ENCODE measurements at places on chromosomes 7 and 10.
A peak's percentile ranks its signal among the peaks of the same experiment; 100 is the strongest.

DNA sequence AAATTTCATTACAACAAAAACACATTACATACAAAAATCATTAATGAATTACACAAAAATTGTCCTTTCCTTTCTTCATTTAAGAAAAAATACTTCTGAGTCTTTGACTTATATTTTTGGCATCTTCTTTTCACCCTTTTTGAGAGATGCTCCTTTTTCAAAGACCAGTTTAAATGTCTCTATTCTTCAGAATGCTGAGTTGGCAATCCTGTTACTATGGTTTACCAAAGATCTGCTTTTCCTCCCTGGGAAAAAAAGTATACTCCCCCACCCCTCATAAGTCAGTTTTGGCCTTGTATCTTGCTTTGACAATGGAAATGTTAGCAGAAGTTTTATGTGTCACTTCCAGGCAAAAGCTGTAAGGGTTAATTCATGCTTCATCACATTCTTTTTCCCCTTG is 198.4 kb upstream of the GRM3 start:
- DNase-seq: no peak

- DNase-seq: no peak
Measured at GRCh38 chr7:78499283-78499682, 700.7 kb downstream of the PHTF2 start.

DNA sequence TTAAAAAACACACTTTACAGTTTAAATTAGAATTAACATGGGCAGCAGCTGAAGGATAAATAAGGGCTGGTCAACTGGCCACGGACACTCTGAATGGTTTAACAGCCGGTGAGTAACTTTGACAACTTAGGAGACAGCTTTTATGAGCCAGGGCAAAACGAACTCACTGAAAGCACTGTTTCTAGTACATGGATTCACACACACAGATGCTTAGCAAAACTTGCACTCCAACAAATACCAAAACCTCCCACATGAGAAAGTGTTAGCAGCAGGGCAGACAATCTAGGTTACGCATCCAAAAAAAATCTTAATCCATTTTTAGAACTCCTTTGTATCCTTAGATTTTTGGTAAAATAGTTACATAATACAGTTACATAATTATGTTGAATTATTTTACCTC is 486.4 kb downstream of the PHTF2 start:
- no peak for DNase-seq

DNA sequence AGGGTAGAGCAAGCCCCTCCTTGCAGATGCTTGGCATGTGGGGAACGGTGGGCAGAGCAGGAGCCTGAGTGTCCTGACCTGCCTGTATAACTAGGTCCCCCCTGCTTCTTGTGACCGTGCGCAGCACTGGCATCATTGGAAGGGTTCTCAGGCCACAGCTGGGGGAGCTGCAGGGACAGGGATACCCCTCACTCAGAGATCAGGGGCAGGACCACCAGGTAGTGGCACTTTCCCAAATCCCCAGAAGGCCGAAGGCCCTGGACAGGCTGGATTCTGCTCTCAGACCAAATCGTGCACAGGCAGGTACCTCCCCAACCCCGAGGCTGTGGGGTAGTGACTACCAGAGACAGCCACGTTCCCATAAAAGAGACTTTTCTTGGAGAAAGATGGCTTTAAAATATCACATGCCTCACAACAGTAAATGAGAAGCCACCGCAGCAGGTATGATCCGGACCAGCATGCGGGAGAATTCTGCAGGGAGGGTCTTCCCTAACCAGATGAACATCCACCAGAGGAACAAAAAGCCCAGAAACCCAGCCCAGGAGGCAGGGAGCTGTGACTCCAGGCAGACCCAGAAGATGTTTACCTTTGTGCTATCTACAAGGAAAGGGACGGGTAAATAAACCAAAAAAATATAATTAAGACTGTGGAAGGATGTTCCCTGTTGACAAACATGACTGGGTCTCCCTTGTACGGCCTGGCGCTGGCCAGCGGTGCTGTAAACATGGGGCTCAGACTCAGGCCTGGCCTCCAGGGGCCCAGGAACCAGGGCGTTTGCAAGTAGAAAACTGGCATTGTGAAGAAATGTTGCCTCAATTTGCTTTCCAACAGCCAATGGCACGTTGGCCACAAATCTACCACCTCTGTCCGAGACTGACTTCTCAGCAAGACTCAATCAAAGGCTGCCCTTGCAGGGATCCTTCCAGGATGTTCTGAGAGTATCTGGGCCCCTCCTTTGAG is 180.0 kb downstream of the TNS3 start:
- no peak for DNase-seq

- DNase-seq: peak; percentile 60
Measured at GRCh38 chr7:144835155-144835611, 670 bp downstream of the TPK1 start.

DNA sequence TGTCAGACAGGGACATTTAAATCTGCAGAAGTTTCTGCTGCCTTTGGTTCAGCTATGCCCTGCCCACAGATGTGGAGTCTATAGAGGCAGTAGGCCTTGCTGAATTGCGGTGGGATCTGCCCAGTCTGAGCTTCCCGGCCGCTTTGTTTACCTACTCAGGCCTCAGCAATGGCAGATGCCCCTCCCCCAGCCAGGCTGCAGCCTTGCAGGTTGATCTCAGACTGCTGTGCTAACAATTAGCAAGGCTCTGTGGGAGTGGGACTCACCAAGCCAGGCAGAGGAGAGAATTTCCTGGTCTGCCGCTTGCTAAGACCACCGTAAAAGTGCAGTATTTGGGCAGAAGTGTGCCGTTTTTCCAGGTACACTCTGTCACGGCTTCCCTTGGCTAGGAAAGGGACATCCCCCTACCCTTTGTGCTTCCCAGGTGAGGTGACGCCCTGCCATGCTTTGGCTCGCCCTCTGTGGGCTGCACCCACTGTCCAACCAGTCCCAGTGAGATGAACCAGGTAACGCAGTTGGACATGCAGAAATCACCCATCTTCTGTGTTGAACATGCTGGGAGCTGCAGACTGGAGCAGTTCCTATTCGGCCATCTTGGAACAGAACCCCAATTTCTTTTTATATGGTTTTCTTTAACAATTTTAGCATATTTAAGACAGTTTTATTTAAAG is 28.4 kb upstream of the VWDE start:
- DNase-seq: no peak

DNA sequence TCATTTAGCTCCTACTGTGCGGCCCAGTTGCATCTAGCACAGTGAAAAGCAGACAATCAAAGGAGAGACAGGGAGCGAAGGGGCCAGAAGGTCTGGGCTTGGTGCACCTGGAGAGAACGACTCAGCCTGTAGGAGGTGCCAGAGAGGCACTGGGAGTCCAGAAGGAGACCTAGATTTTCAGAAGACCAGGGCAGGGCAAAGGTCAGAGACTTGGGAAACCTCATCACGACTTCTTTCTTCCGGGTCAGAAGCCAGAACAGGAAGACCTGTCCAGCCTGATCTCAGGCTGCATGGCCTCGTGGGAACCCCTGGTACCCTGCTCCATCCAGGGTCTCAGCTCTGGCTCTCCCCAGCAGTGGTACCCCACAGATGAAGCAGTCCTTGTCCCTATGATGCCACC is 5.2 kb downstream of the AGAP3 start:
- peak; percentile 41 for DNase-seq

DNA sequence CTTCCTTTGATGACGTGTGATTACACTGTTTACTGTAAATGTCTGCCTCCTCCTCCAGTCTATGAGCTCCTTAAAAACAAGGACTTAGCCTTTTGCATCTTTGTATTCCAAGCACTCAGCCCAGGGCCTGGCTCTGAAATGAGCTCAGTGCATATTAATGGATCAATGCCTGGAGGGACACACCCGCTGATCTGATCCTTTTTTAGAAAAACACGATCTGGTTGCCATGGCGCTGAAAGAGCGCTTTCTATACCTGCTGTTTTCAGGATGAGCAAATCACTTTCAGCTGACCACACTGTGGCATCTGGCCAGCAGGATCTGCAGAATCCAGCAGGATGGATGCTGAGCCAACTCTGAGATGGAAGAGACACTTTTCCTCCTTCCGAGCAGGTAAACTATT is 37.8 kb upstream of the GARS1 start:
- DNase-seq: no peak

- peak; percentile 38 for DNase-seq
Measured at GRCh38 chr10:96124230-96125141, 5.6 kb upstream of the ZNF518A start.

GRCh38 chr10:3225561-3225960 is 53.0 kb upstream of the PITRM1 start:
- no peak for DNase-seq

DNA sequence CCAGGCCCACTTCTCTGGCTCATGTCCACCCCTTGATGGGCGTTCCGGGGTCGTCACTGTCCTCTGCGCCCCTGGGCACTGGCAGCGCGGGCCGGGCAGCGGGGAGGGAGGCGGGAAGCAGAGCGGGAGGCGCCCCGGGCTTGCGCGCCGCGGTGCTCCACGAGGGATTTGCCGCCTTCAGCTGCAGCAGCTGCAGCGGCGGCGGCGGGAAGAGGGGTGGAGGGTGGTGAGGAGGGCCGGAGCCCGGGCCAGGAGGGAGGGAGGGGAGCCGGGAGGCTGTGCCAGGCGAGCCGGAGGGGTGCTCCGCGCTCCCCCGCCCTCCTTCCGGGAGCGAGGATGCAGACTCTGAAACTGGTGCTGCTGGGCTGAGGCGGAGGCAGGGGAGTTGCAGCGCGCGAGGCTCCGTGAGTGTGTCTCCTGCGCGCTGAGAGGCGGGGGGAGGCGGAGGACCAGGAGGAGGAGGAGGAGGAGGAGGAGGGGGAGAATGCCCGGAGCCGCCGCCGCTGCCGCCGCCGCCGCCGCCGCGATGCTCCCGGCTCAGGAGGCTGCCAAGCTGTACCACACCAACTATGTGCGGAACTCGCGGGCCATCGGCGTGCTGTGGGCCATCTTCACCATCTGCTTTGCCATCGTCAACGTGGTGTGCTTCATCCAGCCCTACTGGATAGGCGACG is at the start of gene LHFPL3:
LHFPL3 (plus strand) TSS at position 308 of the 674 bp plus-strand sequence.
- no peak for DNase-seq

DNA sequence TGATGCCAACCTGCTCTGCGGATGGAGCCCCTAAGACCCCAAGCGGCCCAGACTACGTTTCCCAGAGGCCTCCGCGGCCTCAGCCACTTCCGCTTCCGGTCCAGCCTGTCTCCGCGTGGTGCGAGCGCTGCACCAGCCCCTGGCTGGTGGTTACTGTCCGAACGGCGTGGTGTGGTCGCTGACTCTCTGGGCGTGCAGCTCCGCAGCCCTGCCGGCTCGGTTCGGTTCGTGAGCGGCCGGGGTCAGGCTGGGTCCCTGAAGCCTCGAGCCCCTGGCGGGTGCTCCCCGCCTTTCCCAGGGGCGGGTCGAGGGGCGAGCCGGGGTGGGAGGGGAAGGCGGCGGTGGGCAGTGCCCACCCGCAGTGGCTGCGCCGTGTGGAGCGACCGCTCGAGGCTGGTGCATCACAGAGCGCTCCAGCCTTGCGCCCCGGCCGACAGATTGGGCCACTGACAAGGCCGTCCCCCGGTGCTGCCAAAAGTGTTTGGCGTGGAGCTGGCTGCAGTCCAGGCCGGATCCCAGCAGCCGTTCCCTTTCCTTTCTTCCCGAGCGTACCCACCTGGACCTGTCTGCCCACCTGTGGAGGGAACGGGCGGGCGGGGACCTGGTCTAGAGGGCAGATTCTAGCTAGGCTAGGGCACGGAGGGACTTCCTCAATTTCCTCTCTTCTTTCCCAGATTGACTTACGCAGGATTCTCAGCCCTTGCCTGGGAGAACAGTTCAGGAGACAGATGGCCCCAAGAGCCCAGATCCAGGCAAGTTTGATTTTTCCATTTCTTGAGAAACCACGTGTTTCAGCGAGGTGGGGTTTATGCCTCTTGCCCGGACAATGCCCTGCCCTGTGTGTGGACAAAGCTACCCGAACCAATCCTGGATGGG is at the start of gene ZNF485:
ZNF485 (plus strand) TSS at position 116 of the 876 bp plus-strand sequence; CDS start at position 729, 613 bp downstream.
- peak; percentile 71 for DNase-seq

DNA sequence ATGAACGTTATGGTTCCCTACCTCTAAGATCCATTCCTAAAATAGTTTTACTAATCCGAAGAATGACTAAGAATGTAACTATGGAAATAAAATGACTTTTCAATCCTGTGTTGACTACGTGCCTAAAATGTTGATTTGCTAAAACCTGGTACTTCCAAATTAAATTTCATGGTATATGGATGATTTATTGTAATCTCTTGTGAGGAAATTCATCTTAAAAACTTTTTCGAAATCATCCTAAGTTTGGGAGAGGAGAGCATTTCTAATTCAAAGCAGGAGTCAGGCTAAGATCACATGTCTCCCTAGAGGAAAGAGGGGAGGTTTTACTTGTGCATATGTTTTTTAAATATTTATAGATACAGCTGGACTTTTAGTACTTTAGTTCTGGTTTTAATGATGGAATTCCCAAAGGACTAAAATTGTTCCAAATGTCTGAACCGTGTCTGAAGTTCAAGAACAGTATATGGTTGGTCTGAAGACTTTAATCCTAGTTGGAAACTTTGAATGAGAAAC is 483.9 kb downstream of the AUTS2 start:
- DNase-seq: no peak

GRCh38 chr10:63767138-63767801 is 246.1 kb downstream of the REEP3 start:
- peak; percentile 4 for DNase-seq

GRCh38 chr10:115045499-115045898 is 47.7 kb upstream of the ATRNL1 start:
- no peak for DNase-seq

DNA sequence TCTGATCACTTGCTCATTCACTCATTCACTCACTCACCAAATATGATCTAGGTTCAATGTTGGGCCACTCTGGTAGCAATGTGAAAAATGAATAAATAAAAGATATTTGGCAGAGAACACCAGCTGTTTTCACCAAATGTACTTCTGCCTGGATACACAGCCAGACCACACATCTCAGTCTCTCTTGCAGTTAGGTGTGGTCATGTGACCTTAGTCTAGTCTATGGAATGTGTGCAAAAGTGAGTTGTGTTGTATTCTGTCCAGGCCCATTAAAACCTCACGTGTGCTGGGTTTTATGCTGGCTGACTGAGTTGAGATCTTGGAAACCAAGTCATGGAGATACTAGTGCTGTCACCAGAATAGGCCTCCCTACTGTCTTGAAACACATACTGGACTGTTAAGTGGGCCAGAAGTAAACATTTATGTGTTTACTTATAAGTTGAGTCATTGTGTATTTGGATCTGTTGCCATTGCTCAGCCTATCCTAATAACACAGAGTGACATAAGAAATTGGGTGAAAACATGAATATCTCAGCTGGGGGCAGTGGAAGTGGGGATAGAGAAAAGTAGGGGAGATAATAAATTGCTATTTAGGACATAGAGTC is 145.5 kb downstream of the PTEN start:
- no peak for DNase-seq

GRCh38 chr7:6567886-6568285 is 9.4 kb upstream of the ZDHHC4 start:
- no peak for DNase-seq

GRCh38 chr7:139861803-139862202 is 32.7 kb downstream of the TBXAS1 start:
- DNase-seq: no peak

- DNase-seq: no peak
Measured at GRCh38 chr7:12643001-12643643, 44.3 kb upstream of the ARL4A start.

All from hematopoietic multipotent progenitor cell treated with erythropoietin and hydrocortisone succinate and interleukin-3 and kit ligand, for 8 days (in vitro differentiated cells).